Fibroblast of villous mesenchyme (primary cell): ENCODE measurements at places on chromosomes 6 and 20.

GRCh38 chr6:157244780-157245179 lies 78.5 kb downstream of the TMEM242 start:
- no peak for DNase-seq

- no peak for DNase-seq
Observed at GRCh38 chr20:45339084-45339483, 9.1 kb downstream of the SDC4 start.

DNA sequence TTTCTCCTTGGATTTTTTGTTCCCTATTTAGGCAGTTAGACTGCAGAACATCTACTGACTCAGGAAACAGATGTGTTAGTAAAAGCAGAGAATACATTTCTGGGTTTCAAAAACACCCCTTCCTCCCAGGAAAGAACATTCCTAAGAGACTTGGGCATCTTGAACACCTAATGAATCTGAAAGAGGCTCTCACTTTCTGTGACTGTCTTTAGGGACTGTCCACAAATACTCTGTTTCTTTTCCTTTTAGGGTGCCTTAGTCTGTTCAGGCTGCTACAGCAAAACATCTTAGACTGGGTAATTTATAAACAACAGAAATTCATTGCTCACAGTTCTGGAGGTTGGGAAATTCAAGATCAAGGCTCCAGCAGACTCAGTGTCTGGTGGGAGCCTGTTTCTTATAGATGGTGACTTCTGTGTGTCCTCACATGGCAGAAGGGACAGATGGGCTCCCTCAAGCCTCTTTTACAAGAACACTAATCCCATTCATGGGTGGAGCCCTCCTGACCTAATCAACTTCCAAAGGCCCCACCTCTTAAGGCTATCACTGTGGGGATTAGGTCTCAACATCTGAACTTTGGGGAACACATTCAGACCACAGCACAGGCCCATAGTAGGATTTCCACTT lies 19.4 kb upstream of the CCN5 start:
- peak; percentile 89 for DNase-seq

- DNase-seq = no peak
Observed at GRCh38 chr6:165340532-165340931, 31.1 kb upstream of the C6orf118 start.

DNA sequence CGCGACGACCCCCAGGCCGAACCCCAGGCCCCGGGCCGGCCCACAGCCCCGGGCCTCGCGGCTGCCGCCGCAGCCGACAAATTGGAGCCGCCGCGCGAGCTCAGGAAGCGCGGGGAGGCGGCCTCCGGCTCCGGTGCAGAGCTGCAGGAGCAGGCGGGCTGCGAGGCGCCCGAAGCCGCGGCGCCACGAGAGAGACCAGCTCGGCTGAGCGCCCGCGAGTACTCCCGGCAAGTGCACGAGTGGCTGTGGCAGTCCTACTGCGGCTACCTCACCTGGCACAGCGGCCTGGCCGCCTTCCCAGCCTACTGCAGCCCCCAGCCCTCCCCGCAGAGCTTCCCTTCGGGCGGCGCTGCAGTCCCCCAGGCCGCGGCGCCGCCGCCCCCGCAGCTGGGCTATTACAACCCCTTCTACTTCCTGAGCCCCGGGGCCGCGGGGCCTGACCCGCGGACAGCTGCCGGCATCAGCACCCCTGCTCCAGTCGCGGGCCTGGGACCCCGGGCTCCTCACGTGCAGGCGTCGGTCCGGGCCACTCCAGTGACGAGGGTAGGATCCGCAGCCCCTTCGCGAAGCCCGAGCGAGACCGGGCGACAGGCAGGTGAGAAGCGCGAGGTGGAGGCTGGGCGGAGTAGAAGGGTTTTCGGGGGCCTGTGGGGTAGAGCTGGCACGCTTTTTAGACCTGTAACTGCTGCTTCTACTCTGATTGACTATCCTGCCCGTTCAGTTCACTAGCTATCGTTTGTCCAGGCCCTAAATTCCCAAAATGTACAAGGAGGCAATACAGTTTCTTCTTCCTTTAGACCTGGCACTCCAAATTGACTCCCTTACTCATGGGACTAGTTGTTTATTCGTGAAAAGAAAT lies 654 bp downstream of the FAM8A1 start:
- DNase-seq = peak; percentile 20

DNA sequence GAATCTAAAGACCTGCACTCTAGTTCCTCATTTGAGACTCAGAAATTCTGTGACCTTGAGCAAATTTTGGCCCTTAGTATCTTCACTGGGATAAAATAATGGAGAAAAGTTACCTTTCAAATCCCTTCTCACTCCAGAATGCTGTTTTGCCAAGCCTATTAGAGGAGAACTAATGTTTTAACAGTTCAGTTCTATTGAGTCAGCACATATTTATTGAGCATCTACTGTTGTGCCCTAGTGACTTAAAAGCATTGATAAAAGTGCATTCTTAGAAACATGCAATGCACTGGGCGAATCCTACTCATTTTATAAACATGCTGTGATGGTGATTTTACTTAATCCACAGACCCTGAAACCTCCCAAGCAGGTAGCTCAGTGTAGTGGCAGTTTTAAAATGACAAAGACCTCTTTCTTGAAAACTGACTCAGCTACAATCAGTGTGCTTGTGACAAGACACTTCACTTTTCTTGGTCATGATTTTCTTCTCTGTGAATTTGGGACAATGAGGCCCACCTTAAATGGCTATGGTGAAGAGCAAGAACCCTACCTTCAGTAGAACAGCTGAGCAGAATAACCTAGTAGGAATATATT lies 312.0 kb downstream of the ALDH8A1 start:
- no peak for DNase-seq

GRCh38 chr6:87945966-87946365 lies 101.7 kb upstream of the SPACA1 start:
- DNase-seq = no peak

DNA sequence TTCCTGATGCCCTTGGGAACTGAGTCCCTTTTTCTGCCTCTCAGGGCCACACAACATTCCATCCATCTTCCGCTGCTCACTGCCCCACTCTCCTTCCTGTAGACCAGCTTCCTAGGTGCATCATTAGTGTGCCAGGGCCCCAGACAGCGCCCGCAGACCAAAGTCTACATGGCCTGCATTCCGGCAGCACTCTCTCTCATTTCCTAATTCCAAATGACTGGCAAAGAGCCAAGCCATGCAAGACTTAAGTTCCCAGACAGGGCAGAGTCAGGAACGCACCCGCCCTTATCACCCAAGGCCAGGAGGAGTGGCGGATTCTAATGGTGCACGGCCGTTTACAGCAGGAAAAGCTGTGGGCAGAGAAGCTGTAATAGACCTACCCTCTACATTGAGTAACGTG lies 159.8 kb upstream of the ARID1B start:
- DNase-seq = peak; percentile 67

GRCh38 chr20:25470045-25470444 lies 62.6 kb downstream of the GINS1 start:
- peak; percentile 32 for DNase-seq

DNA sequence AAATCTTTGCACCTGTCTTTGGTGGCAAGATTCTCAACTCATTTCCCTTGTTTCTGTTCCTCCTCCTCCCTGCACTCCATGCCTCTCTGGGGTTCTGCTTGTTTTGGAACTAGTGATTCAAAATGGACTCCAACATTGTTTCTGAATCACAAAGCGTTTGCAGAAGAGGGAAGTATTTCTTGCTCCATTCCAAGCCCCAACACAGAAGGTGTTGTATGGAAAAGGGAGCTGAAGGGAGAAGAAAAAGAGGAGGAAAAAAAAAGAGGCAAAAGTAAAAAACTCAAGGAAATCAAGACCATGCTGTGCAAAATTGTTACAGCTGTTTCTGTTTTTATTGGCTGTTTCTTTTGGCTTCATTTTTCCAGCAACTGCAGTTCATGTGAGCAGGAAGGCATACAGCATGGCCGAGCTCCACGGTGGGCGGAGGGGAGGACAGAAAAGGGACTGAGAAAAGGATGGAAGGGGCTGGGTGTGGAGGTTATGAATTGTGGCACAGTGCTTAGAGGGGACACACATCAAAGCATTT lies 66.9 kb upstream of the PRL start:
- no peak for DNase-seq

DNA sequence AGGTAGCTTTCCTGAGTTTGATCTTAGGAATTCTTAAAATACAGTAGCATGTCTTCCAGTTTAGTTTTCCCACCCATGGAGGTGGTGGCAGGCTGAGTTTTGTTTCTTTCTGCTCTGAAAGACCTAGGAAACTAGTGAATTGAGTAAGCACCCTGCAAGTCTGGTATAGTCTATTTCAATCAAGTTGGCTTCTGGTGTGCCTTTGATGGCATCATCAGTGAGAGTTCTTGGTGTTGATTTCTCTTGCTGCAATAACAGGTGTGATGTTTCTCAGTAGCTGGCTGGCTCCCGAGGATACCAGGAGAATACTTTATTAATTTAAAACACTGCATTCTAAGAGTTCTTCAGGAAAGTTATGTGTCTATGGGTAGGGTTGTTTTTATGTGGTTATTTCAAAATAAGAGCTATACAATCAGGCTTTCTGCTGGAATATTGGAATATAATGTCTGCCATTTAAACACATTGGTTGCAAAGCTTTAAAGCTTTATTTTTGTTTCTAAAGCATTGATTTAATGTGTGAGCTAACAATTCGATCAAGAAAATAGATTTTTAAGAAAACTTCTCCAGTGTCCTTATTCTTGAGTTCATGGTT lies 19.0 kb downstream of the VAPB start:
- DNase-seq = peak; percentile 26

- DNase-seq = peak; percentile 44
Observed at GRCh38 chr6:24205020-24205492, 79.0 kb downstream of the NRSN1 start.

DNA sequence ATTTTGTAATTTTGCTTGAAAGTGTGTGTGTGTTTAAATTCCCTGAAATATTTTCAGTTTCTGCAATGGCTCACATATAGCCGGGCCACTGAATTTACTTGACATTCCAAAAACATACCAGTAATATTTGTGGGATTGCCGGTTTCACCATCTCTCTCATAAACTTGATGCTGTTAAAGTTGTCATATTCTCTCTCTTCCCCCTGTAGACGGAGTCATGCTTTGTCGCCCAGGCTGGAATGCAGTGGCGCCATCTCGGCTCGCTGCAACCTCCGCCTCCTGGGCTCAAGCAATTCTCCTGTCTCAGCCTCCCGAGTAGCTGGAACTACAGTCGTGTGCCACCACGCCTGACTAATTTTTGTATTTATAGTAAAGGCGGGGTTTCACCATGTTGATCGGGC lies 122.1 kb downstream of the TIAM2 start:
- peak; percentile 90 for DNase-seq

DNA sequence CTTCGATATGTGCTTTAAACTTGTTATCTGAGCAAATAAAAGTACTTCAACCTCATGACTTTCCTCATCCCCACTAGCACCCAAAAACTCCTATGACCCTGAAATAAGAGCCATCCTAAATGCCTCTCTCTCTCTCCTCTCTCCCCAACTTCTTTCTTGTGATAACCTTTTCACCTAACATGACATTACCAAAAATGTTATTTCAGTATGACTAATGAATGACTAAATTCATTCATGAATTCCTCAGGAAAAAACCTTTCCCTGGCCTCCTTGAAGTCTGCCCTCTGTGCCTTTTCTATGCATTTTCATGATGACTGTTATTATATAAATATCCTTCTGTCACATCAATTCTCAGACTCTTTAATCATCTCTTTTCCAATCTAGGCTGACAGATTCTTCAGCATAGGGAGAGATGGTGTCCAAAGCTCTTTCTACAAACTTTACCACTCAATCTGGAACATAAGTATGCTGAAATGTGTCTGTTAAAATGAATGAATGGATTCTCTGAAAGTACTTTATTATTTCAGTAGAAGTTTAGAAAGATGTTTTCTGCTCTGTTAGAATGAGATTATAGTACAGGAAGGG lies 114.3 kb upstream of the GGTLC1 start:
- DNase-seq = no peak

GRCh38 chr6:26411751-26412150 lies 9.7 kb downstream of the BTN3A1 start:
- no peak for DNase-seq

- no peak for DNase-seq
Observed at GRCh38 chr20:7159903-7160302, 392.4 kb downstream of the BMP2 start.

DNA sequence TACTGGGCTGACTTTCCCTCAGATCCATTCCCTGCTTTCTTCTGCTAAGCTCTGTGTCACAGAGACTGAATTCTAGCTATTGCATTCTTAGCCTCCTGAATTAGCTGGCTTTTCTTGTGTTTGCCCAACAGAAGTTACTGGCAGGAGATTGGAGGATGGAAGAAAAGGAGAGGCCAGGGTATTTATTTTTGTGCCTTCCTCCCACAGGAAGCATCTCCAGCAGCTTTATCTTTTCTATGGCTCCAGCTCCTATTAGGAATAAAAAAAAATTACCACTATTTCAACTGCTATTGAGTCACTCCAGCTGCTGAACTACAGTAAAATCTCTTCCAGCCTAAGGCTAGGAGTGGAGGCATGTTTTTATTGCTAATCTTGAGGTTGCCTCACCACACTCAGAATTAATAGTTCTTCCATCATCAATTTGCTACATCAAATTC lies 492.4 kb downstream of the RFPL4B start:
- peak; percentile 90 for DNase-seq

DNA sequence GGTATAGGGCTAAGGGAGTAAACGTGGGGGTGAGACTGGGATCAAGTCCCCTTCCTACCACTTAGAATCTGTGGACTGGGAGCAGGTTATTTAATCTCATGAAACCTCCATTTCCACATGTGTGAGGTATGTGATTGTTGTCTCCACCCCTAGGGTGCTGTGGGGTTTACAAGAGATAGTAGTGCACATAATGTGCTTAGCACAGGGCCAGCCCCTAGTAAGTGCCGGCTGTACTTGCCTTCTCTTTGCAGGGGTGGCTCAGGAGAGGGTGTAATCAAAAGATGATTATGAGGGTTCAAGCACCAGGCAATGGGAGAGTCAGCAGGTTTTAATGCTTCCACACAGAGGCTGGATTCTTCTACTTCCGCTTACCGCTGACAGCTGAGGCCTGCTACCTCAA lies 6.9 kb downstream of the NT5E start:
- DNase-seq = no peak

DNA sequence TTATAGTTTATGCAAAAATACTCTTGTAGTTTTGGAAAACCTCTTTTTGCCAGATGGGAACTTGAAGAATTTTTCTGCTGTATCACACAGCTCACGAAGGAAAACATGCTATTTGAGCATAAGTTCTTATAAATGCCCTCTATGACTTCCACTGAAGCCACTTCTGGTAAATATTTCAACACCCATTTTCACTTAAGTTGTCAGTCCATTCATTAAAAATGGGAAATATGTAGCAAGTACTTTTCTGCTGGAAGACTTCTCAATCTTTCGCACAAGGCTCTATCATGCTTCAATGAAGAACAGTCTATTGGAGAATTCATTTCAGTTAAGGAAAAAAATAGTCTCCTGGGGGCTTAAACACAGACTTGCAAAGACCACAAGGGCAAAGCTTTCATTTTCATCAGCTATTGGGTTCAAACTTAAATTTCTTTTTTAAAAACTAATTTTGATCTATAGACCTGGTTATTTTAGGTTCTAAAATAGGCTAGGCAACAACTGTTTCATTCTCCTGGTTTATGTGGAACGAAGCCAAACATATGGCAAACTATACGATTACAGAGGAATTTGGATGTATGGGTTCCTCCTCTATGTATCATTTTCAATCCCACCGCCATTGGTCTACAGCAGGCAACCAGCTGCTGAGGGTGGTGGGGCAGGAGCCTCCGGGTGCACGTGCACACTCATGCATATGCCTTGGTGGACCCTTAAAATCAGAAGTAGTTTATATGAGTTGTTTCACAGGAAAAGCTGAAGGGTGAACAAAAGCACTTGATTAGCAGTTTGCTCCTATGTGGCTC lies 38.7 kb downstream of the LAMA4 start:
- DNase-seq = no peak
